Testis (tissue), 5 donors: ENCODE measurements at places on chromosomes 4 and X. TPM values are rescaled to one million over a fixed set of nuclear protein-coding genes. Genes with fewer than 3 reads are reported as not detected.
A peak's percentile ranks its signal among the peaks of the same experiment; 100 is the strongest.

Gene FAM9B
- 5.0 TPM for polyA plus RNA-seq

Gene UTP3
- 18.5 TPM for polyA plus RNA-seq

Gene AWAT1
- polyA plus RNA-seq: not detected

Gene GATA1
- 1.3 TPM for polyA plus RNA-seq

Gene SYTL4
- polyA plus RNA-seq: 26.3 TPM

Gene ETDA
- polyA plus RNA-seq: 15.2 TPM

- H3K27me3 ChIP-seq: no peaks in the 10 kb centered on the region
- no peaks in the 10 kb centered on the region for H3K36me3 ChIP-seq
- peak overlapping the region; percentile 99 for H3K4me3 ChIP-seq
- peaks cover 12% of the 10 kb centered on the region for H3K4me1 ChIP-seq
Measured at GRCh38 chr4:68349279-68349648, 626 bp downstream of the YTHDC1 start.

DNA sequence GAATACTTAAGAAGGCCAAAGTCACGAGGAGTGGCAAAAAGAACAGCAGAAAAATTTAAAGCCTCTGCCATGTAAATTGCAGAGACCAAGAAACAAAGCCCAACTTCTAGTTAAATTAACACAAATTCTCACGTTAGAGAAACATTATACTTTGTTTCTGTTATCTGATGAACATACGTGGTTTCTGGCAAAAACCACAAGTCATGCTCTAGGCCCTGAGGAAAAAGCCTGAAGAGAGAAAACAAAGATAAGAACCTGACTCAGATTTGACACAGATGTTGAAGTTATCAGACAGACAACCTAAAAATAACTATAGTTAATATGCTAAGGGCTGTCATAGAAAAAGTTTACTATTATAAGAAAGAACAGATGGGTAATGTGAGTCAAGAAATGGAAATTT, 149.1 kb upstream of the PCDH10 start:
- no peaks in the 10 kb centered on the region for H3K36me3 ChIP-seq
- H3K4me1 ChIP-seq: no peaks in the 10 kb centered on the region
- H3K4me3 ChIP-seq: no peak overlapping the region
- no peak overlapping the region for H3K27ac ChIP-seq
- no peak for DNase-seq

DNA sequence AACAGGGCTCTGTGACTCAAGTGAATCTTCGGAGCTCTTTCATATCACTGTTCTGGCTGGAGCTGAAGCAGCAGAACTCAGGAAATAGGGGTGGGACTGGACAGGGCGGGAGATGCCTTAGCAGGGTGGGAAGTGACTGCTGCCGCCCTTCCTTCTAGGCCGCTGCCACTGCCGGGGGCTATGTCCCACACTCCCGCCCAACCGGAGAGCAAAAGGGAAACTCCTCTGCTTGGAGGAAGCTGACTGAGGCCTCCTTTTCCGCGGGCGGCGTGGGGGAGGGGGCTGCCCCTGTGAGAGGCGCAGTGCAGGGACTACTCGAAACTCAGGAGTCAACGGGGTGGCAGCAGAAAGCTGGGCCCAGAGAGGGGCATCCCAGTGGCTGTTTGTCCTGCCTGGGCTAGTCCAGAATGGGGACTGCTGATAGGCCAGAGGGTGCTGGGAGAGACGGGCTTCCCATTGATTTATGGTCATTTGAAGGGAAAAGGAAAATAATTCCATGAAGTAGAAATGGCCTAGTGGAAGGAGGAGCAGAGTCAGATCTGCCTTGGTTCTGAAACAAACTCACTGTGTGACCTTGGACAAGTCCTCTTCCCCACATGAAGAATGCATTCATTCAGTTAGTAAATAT, 36.9 kb downstream of the STARD8 start:
- H3K4me3 ChIP-seq: no peak overlapping the region
- H3K27me3 ChIP-seq: no peaks in the 10 kb centered on the region
- DNase-seq: no peak
- H3K27ac ChIP-seq: no peak overlapping the region
- H3K36me3 ChIP-seq: no peaks in the 10 kb centered on the region

- DNase-seq: no peak
- no peak overlapping the region for H3K4me3 ChIP-seq
- no peaks in the 10 kb centered on the region for H3K27me3 ChIP-seq
Measured at GRCh38 chr4:158938220-158939044, 164.4 kb upstream of the RAPGEF2 start.

GRCh38 chrX:40004246-40004535, 93.6 kb downstream of the BCOR start:
- no peak for DNase-seq
- H3K4me1 ChIP-seq: no peaks in the 10 kb centered on the region
- H3K27me3 ChIP-seq: no peaks in the 10 kb centered on the region

DNA sequence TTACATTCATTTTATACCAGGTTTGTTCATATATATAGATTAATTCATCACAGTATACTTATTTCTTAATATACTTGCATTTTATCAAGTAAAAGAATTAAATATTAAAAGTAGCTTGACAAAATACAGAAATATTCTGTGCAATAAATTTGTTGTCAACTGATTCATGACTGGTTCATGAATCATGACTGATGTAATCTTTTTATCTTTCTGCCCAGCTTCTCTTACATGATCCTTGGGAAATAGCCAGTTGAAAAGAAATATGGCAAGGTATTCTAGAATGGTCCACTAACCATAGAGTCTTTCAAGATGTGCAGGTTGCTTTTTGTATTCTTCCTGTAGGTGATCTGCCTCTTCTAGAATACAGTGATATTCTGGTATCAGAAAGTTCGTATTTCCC, 4.2 kb upstream of the CCNA2 start:
- no peak overlapping the region for H3K4me3 ChIP-seq
- H3K36me3 ChIP-seq: no peaks in the 10 kb centered on the region
- H3K4me1 ChIP-seq: peaks cover 4% of the 10 kb centered on the region
- no peaks in the 10 kb centered on the region for H3K27me3 ChIP-seq
- H3K27ac ChIP-seq: no peak overlapping the region

DNA sequence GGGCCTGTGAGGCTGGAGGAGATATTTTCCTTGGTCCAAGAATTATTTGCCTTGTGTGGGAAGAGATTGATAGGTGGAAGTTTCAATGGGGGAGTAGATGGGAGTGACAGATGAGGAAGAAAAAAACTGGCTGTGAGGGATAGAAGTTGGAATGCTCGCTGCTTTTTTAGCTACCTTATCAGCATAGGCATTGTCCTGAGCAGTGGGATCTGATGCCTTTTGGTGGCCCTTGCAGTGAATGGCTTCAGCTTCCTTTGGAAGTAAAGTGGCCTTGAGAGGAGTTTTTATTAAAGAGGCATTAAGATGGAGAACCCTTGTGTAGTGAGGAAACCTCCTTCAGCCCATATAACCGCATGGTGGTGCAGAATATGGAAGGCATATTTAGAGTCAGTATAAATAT, 16.0 kb downstream of the KLKB1 start:
- no peaks in the 10 kb centered on the region for H3K27me3 ChIP-seq
- no peak overlapping the region for H3K27ac ChIP-seq
- DNase-seq: no peak
- no peak overlapping the region for H3K4me3 ChIP-seq

GRCh38 chr4:86007042-86007441, 352.8 kb downstream of the MAPK10 start:
- H3K36me3 ChIP-seq: no peaks in the 10 kb centered on the region
- no peaks in the 10 kb centered on the region for H3K4me1 ChIP-seq
- no peak overlapping the region for H3K27ac ChIP-seq

- no peaks in the 10 kb centered on the region for H3K4me1 ChIP-seq
- no peak overlapping the region for H3K4me3 ChIP-seq
- no peaks in the 10 kb centered on the region for H3K27me3 ChIP-seq
- DNase-seq: no peak
- H3K36me3 ChIP-seq: no peaks in the 10 kb centered on the region
- H3K27ac ChIP-seq: no peak overlapping the region
Measured at GRCh38 chr4:89904524-89904923, 9.9 kb downstream of the MMRN1 start.

DNA sequence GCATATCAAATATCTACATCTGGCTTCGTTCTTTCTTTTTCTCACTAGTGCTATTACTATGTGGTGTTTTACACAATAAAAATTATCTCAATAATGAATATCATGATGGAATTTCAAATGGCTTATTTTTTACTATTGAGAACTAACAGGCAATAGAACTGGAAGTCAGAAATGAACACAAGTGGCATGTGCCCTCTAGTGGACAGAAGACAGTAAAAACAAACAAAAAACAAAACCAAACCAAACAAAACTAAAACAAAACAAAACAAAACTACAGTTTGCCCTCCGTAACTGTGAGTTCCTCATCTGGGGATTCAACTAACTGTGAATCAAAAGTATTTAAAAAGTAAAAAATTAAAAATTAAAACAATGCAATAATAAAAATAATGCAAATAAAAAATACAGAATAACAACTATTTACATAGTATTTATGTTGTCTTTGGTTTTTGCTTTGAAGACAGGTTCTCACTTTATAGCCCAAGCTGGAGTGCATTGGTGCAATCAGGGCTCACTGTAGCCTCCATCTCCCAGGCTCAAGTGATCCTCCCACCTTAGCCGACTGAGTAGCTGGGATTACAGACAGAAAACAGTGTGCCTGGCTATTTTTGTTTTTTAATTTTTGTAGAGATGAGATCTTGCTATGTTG, 195.6 kb upstream of the TACR3 start:
- DNase-seq: no peak
- H3K27me3 ChIP-seq: no peaks in the 10 kb centered on the region
- H3K4me3 ChIP-seq: no peak overlapping the region
- no peaks in the 10 kb centered on the region for H3K36me3 ChIP-seq
- H3K4me1 ChIP-seq: no peaks in the 10 kb centered on the region

DNA sequence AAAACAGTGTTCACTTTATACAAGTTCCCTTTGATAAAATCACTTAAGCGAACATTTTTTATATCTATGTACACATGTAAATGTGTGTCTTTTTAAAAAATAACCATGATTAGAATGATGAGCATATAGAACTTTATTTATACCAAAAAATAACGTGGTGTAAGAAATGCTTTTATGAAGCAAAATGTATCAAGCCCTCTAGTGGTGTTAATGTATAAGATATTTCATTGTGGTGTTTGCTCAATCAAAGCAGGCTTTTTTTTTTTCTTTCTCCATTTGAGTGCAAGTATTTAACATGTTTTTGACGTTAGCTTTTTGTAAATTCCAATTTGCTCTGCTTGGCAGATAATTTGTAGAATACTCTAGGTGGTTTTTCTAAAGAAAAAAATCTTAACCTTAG, 2092.4 kb upstream of the TENM3 start:
- H3K27ac ChIP-seq: no peak overlapping the region
- no peak for DNase-seq

- no peaks in the 10 kb centered on the region for H3K27me3 ChIP-seq
- H3K4me1 ChIP-seq: no peaks in the 10 kb centered on the region
- H3K27ac ChIP-seq: no peak overlapping the region
- DNase-seq: no peak
- H3K4me3 ChIP-seq: no peak overlapping the region
Measured at GRCh38 chr4:70818173-70818855, 21.4 kb downstream of the GRSF1 start.

DNA sequence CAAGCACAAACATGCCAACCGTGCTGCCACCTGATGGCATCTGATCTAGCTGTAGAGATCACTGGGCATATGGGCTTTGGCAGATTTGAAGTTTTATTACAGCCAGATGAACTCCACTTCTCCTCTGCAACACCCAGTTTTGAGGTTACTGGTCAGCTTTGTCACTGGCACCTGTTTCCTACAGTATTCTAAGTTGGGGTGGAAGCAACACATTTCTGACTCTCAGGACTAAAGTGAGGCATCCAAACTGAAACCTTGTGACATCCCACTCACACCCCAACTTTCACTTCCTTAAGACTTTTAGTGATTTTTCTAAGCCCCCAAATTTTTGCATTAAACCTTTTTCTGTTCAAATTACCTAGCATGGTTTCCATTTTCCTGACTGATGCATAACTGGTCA, 115.1 kb upstream of the PCDH18 start:
- H3K27ac ChIP-seq: no peak overlapping the region
- H3K27me3 ChIP-seq: no peaks in the 10 kb centered on the region
- H3K4me3 ChIP-seq: no peak overlapping the region
- DNase-seq: no peak
- no peaks in the 10 kb centered on the region for H3K36me3 ChIP-seq

- H3K4me3 ChIP-seq: no peak overlapping the region
- H3K27ac ChIP-seq: no peak overlapping the region
- H3K27me3 ChIP-seq: no peaks in the 10 kb centered on the region
- no peaks in the 10 kb centered on the region for H3K4me1 ChIP-seq
- DNase-seq: no peak
Measured at GRCh38 chrX:48580662-48581061, 6.4 kb downstream of the RBM3 start.

GRCh38 chr4:168177546-168178149, 85.3 kb downstream of the ANXA10 start:
- no peak overlapping the region for H3K27ac ChIP-seq
- no peaks in the 10 kb centered on the region for H3K4me1 ChIP-seq
- no peak for DNase-seq

DNA sequence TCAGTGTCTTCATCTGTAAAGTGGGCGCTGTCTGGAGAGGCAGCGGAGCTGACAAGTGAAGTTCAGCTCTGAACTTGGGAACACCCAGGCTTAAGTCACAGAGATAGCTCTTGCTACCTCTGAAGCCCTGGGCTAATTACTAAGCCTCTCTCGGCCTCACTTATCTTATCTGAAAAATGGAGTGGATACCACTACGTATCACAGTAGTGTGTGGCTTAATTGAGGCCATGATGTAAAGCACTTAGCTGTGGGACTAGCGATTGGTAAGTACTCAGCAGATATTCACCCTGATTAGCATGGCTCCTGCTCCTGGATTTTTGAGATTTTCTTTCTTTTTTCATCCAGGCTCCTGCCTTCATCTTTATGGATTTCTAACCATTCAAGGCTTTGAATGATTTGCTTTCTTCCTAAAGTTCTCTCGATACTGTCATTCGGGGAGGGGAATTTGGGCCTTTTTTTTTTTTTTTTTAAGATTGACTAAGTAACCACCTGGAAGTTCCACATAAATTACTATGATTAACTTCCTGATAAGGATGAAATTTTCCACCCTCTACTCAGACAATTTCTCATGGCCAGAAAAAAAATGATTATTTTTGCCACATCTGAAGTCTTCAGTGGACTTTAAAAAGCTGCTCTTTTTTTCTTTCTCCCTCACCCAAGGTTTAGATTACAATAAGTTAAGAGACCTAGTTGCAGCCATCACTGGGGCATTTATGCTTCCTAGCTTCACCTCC, 17.1 kb downstream of the LDB2 start:
- no peak overlapping the region for H3K4me3 ChIP-seq
- DNase-seq: no peak
- H3K27me3 ChIP-seq: no peaks in the 10 kb centered on the region
- H3K36me3 ChIP-seq: no peaks in the 10 kb centered on the region
- H3K27ac ChIP-seq: no peak overlapping the region
